Central memory CD8-positive, alpha-beta T cell (primary cell): ENCODE measurements at places on chromosomes 2 and 18.

- no peak overlapping the region for H3K27ac ChIP-seq
- H3K36me3 ChIP-seq: peaks cover 2% of the 10 kb centered on the region
- H3K4me3 ChIP-seq: no peak overlapping the region
- DNase-seq: no peak
These were observed 1166.5 kb upstream of the NXPH2 start for GRCh38 chr2:139946690-139947089.

GRCh38 chr2:42256505-42256904 is 87.4 kb downstream of the EML4 start:
- H3K36me3 ChIP-seq: peaks cover 46% of the 10 kb centered on the region
- H3K27ac ChIP-seq: peak overlapping the region; percentile 81
- no peaks in the 10 kb centered on the region for H3K27me3 ChIP-seq
- no peak overlapping the region for H3K4me3 ChIP-seq
- peaks cover 43% of the 10 kb centered on the region for H3K4me1 ChIP-seq
- no peak for DNase-seq

DNA sequence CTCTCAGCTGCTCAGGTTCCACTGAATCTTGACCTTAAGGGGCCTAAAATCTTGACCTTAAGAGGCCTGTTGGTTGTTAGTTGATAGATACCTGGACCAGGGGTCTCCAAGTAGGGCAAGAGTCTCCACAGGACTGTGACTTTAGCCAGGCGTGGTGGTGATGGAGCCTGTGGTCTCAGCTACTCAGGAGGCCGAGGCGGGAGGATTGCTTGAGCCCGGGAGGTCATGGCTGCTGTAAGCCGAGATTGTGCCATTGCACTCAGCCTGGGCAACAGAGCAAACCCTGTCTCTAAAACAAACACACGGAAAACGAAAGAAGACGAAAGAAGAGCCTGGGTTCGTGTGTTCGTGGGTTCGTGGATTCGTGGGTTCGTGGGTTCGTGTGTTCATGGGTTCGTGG is 120.2 kb upstream of the CTDP1 start:
- H3K4me1 ChIP-seq: no peaks in the 10 kb centered on the region
- H3K27ac ChIP-seq: no peak overlapping the region
- no peaks in the 10 kb centered on the region for H3K36me3 ChIP-seq
- H3K4me3 ChIP-seq: no peak overlapping the region

- peaks cover 3% of the 10 kb centered on the region for H3K36me3 ChIP-seq
- peaks cover 60% of the 10 kb centered on the region for H3K4me1 ChIP-seq
- H3K27me3 ChIP-seq: no peaks in the 10 kb centered on the region
- no peak for DNase-seq
- no peak overlapping the region for H3K4me3 ChIP-seq
These were observed 52.2 kb downstream of the NCOA1 start for GRCh38 chr2:24543252-24543651.

DNA sequence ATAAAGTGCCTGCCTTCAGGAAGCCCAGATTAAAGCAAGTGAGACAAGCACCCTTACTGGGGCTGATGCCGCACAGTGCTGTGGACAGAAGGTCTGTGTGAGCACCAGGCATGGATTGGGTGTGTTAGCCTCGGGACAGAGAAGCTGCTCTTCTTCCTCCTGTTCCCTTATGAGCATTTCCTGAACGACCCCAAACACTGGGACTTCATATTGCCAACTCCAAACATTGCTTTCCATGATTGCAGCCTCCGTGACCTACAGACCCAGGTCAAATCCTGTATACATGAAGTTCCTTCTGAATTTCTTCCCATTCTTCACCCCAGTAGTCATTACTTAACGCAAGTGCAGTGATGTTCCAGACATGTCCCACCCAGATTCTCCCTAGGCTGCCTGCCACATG is 129.8 kb upstream of the ALKAL2 start:
- peaks cover 30% of the 10 kb centered on the region for H3K27me3 ChIP-seq
- no peak overlapping the region for H3K27ac ChIP-seq
- H3K4me3 ChIP-seq: no peak overlapping the region
- peaks cover 8% of the 10 kb centered on the region for H3K36me3 ChIP-seq

DNA sequence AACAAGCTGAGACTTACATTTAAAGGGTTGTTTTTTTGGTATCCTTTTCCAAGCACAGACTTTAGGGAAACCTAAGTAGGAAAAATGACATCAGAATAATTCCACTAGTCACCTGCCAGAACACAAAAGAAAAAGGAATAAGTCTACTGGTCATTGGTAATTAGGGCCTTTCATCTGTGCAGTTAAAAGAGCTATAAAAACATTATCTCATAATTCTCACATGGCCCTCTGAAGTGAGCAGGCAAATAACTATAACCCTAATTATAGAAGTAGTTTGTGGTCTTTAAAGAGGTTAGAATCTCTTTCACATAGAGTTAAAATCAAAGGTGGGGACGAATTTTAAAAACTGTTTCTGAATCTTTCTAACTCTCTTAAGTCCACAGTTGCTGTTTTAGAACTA is 111.1 kb upstream of the B3GNT2 start:
- H3K27me3 ChIP-seq: no peaks in the 10 kb centered on the region
- no peak overlapping the region for H3K27ac ChIP-seq
- H3K4me1 ChIP-seq: no peaks in the 10 kb centered on the region
- peaks cover 2% of the 10 kb centered on the region for H3K36me3 ChIP-seq
- DNase-seq: no peak

DNA sequence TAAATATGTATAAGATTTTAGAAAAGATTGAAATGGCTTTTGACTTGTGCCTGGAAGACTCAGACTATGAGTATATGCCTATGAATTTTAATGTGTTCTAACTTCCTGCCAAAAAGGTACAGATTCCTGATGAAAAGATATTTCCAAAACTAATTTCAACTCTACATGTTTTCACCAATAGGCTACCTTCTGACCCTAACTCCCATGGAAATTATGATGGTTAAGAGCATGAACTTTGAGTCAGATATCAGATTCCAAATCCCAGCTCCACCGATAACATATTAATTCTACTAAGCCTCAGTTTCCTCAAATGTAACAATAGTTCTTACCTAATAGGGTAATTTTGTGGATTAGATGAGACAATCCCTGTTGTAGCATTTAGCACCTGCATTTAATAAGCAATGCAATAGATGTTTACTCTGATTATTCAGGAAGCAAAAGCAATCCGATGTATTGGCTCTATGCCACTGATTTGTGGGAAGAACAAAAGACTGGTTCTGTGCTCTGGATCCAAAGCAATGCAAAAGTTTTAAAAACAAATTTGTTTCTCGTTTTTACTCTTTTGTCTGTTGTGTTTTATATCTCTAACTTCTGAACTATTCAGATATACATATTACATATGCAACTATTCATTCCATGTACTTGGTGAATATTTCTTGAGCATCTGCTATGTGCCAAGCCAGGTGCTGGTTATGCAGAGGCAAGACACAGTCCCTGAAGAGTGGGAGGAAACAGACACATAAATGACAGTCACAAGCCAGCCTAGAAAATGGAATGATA is 115.4 kb downstream of the GATA6 start:
- H3K36me3 ChIP-seq: peaks cover 10% of the 10 kb centered on the region
- H3K27me3 ChIP-seq: no peaks in the 10 kb centered on the region
- no peak for DNase-seq
- peak overlapping the region; percentile 14 for H3K27ac ChIP-seq

DNA sequence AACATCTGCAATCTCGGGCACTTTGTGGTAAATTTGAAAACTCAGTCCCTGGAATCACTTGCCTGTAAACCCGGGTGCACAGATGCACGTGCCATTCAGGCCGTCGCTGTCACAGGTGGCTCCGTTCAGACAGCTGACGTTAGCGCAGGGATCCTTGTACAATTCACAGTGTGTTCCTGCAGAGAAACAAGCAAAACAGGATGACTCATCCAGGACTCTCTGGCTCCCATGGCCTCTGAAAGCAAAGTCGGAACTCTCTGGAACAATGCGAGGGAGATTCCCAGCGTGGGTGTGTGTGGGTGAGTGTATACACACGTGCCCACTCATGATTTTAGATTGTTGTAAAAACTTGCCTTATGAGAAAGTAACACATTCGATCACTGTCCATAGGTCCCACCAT is 136.1 kb upstream of the PID1 start:
- H3K4me3 ChIP-seq: no peak overlapping the region
- no peaks in the 10 kb centered on the region for H3K36me3 ChIP-seq
- DNase-seq: no peak
- no peaks in the 10 kb centered on the region for H3K27me3 ChIP-seq

- no peaks in the 10 kb centered on the region for H3K27me3 ChIP-seq
- H3K4me1 ChIP-seq: no peaks in the 10 kb centered on the region
These were observed 117.1 kb upstream of the BOD1L2 start for GRCh38 chr18:57029761-57030160.

DNA sequence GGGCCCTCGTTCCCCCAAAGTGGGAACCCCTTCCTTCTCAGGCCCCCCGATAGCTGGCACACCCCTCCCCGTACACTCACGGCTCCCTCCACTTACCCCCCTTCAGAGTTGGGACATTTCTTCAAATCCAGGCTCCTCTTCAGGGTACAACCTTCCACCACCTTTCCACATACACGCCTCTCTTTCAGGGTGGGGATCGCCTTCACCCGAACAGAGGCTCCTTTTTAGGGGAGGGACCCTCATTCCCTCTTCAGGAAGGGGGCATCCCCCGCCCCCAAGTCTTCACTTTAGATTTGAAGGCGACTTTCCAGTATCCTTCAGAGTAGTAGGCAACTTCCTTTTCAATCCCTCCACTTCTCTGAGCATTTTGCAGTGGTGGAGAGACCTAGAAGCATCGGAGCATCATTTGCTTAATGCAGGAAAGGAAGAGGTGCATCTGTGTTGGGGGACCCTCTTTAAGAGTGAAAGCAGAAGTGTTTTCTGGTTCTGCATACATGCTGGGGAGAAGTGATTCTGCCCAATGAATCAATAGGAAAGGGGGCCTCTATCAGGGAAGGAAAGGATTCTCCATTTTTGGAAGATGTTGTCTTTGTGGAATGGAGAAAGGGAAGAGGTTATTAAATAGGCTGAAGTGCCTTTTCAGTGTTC is 845 bp downstream of the EML4 start:
- H3K4me3 ChIP-seq: no peak overlapping the region
- H3K36me3 ChIP-seq: peaks cover 3% of the 10 kb centered on the region
- H3K27me3 ChIP-seq: no peaks in the 10 kb centered on the region
- peaks cover 18% of the 10 kb centered on the region for H3K4me1 ChIP-seq
- no peak for DNase-seq
- no peak overlapping the region for H3K27ac ChIP-seq
